Right atrium auricular region (tissue), 2 donors: ENCODE measurements at places on chromosomes 12 and 14.

- H3K36me3 ChIP-seq, result no peaks in the 10 kb centered on the region
- no peak overlapping the region for H3K4me3 ChIP-seq
- no peaks in the 10 kb centered on the region for H3K27me3 ChIP-seq
- DNase-seq, result no peak
Measured at GRCh38 chr14:74628418-74628817, 16.4 kb upstream of the LTBP2 start.

GRCh38 chr12:49568442-49569162, 660 bp upstream of the MCRS1 start:
- no peaks in the 10 kb centered on the region for H3K27me3 ChIP-seq
- H3K4me1 ChIP-seq, result peaks cover 58% of the 10 kb centered on the region
- DNase-seq, result no peak
- peaks cover 12% of the 10 kb centered on the region for H3K36me3 ChIP-seq
- peak overlapping the region; percentile 82 for H3K4me3 ChIP-seq

DNA sequence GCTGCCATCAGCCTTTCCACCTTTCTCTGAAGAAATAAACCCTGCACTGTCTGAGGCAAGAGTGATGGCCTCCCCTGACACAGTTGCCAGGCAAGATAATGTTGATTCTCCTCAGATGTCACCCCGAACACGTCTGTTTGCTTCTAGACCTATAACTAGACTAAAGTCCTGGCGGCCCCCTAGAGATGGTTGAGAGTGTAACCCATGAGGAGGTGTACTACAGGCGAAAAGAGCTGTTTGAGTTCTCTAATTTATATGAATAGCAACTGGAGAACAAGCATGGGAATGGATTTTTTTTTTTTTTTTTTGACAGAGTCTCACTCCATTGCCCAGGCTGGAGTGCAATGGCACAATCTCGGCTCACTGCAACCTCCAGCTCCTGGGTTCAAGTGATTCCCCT, 33.0 kb upstream of the ATF7IP start:
- H3K4me1 ChIP-seq, result no peaks in the 10 kb centered on the region
- H3K36me3 ChIP-seq, result no peaks in the 10 kb centered on the region
- no peak overlapping the region for H3K4me3 ChIP-seq
- DNase-seq, result no peak
- H3K27ac ChIP-seq, result no peak overlapping the region

DNA sequence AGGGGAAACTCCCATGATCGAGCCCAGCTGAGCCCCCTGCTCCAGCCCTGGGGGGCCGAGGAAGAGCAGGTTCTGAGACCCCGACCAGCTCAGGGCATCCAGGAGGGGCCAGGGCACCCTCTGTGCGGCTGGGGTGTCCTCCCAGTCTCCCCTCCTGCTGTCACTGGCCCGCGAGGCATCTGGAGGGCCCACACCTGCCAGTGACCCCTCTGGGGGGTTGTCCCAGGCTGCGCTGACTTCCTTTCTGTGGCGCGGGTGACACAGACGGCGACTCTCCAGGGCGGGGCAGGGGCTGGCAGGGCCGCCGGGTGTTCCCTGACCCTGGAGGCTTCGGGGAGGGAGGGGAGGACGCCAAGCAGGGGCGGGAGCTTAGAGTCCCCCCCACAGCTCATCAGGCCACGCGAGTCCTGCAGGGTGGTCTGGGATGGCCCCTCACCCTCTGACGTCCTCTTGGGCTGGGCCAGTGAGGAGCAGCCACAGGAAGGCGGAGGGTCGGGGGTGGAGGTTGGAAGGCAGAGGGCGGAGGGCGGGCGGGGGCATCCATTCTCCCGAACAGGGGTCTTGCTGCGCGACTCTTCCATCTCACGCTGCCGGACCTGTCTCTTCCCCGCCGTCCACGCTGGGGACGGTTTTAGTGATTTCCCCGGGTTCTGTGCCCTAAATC, 38.6 kb upstream of the FBRSL1 start:
- H3K27ac ChIP-seq, result no peak overlapping the region
- no peak overlapping the region for H3K4me3 ChIP-seq
- H3K4me1 ChIP-seq, result no peaks in the 10 kb centered on the region
- no peak for DNase-seq

- no peak for DNase-seq
- H3K36me3 ChIP-seq, result no peaks in the 10 kb centered on the region
- H3K4me3 ChIP-seq, result no peak overlapping the region
- H3K27ac ChIP-seq, result no peak overlapping the region
- no peaks in the 10 kb centered on the region for H3K27me3 ChIP-seq
Measured at GRCh38 chr12:67595365-67595764, 53.2 kb upstream of the DYRK2 start.

- no peaks in the 10 kb centered on the region for H3K4me1 ChIP-seq
- DNase-seq, result no peak
- H3K4me3 ChIP-seq, result no peak overlapping the region
- no peaks in the 10 kb centered on the region for H3K27me3 ChIP-seq
Measured at GRCh38 chr12:45191239-45191638, 24.7 kb upstream of the ANO6 start.

DNA sequence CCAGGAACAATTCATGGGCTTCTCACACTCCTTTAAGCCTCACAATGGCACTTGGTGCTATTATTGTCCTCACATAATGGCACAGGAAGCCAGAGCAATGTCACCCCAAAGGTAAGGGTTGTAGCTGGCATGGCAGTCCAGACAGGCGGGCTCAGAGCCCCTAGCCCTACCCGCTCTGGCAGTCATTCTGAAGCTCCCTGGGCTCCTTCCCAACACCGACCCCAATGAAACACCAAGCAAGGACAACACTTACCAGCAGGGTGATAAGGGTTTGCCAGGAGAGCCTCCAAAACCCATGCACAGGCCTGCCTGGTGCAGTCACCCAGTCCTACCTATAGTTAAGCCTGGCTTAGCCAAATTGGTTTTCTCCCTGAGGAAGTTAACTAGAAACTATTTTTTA, 30.8 kb downstream of the MAX start:
- DNase-seq, result no peak
- no peak overlapping the region for H3K4me3 ChIP-seq
- no peaks in the 10 kb centered on the region for H3K27me3 ChIP-seq
- peaks cover 12% of the 10 kb centered on the region for H3K36me3 ChIP-seq

DNA sequence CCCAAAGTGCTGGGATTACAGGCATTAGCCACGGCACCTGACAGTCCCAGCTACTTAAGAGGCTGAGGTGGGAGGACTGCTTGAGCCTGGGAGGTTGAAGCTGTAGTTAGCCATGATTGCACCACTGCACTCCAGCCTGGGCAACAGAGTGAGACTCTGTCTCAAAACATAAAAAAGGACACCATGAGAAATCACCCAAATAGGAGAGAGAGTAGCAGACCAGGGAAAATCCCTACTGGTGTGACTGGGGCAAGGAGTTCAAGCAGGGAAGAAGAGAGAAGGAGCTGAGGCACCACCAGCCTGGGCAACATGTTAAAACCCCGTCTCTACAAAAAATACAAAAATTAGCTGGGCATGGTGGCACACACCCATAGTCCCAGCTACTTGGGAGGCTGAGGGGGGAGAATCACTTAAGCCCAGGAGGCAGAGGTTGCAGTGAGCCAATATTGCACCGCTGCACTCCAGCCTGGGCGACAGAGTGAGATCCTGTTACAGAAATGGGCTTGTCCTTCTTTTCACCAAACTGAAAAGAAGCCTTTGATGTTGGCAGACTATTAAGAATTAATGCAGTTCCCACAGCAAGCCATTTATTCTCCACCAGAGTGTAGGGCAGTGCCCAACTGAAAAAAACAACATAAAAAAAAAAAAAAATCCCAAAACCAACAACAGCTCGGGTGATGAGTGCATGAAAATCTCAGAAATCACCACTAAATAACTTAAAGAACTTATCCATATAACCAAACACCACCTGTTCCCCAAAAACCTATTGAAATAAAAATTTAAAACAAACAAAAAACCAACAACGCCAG, 4.5 kb upstream of the SRSF9 start:
- H3K27me3 ChIP-seq, result no peaks in the 10 kb centered on the region
- H3K4me3 ChIP-seq, result no peak overlapping the region
- no peak for DNase-seq
- no peaks in the 10 kb centered on the region for H3K4me1 ChIP-seq

DNA sequence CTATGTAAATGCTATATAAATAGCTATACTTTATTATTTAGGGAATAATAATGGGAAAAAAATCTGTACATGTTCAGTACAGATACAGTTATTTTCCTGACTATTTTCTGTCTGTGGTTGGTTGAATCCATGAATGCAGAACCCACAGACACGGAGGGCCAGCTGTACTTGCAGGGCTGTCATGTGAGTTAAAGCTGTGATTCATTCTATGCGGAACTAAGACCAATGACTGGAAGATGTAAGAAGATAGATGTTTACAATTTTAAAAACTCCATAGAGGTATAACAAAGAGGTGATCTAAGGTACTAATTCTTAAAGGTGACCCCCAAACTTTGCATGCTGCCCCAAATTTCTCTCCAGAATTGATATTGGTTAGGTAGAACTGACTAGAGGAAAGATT, 14.6 kb downstream of the PCNX4 start:
- no peak overlapping the region for H3K4me3 ChIP-seq
- peaks cover 25% of the 10 kb centered on the region for H3K4me1 ChIP-seq
- peaks cover 23% of the 10 kb centered on the region for H3K36me3 ChIP-seq
- no peaks in the 10 kb centered on the region for H3K27me3 ChIP-seq
- H3K27ac ChIP-seq, result no peak overlapping the region
- DNase-seq, result no peak

DNA sequence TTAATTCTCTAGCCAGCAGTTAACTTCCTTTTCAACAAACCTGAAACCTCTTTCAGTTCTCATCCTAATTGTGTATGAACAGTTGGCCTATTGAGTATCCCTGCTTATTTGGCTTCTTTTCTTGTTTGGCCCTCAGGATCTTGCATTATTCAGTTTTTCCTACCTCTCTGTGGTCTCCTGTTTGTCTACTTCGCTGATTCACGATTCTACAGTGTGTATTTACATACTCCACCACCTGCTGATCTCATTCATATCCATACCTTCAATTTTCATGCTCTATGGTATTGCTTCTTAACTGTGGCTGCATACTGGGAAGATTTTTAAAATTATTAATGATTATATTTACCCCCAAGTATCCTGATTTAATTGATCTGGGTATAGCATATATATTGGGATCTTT, 56.4 kb downstream of the RASSF9 start:
- H3K4me3 ChIP-seq, result no peak overlapping the region
- no peaks in the 10 kb centered on the region for H3K27me3 ChIP-seq
- H3K4me1 ChIP-seq, result no peaks in the 10 kb centered on the region
- no peaks in the 10 kb centered on the region for H3K36me3 ChIP-seq
- H3K27ac ChIP-seq, result no peak overlapping the region

DNA sequence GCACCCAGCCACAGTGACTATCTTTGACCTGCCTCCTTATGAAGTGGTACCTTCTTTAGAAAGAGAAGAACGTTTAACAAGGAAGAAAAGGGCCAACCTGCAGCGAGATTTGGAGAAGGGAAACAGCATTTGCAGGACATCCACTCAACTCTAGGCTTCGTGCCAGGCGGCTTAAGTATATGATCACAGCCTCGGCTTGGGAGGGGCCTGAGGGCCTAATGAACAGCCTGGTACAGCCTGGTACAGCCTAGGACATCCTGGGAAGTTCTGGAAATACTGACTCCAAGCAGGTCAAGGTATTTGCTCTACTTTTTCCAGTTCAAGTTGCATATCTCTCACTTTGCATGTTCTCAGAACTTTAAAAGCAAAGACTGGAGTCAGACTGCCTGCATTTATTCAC, 16.1 kb downstream of the HCAR2 start:
- H3K4me3 ChIP-seq, result no peak overlapping the region
- no peak overlapping the region for H3K27ac ChIP-seq
- no peak for DNase-seq

- no peak overlapping the region for H3K4me3 ChIP-seq
- no peaks in the 10 kb centered on the region for H3K27me3 ChIP-seq
- no peak overlapping the region for H3K27ac ChIP-seq
- no peak for DNase-seq
- H3K36me3 ChIP-seq, result no peaks in the 10 kb centered on the region
- no peaks in the 10 kb centered on the region for H3K4me1 ChIP-seq
Measured at GRCh38 chr14:21796916-21797315, 123.3 kb upstream of the OR4E1 start.
